Cortex of kidney (tissue), 1 donor: ENCODE measurements at places on chromosomes 3 and 15.

DNA sequence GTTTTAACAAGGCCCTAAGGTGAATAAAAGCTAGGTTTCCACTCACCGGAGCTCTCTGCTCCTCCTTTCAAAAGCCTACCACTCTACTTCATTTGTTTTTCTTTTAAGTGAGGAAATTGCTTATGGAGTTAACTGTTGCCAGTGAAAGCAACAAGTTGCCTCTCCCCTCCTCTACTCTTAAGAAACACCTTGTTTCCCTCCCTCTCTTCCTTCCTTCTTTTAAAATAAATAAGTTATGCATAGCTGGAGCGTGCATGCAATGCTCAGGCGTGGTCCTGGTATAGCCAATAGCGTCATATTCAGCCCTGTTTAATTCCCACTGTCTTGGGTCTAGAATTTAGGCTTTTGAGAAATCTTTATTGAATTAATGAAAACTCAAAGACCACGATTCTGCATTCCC, 101.1 kb upstream of the IGF1R start:
- DNase-seq = no peak

- no peak for DNase-seq
Measured at GRCh38 chr3:58657036-58657520, 9.5 kb downstream of the FAM3D start.

DNA sequence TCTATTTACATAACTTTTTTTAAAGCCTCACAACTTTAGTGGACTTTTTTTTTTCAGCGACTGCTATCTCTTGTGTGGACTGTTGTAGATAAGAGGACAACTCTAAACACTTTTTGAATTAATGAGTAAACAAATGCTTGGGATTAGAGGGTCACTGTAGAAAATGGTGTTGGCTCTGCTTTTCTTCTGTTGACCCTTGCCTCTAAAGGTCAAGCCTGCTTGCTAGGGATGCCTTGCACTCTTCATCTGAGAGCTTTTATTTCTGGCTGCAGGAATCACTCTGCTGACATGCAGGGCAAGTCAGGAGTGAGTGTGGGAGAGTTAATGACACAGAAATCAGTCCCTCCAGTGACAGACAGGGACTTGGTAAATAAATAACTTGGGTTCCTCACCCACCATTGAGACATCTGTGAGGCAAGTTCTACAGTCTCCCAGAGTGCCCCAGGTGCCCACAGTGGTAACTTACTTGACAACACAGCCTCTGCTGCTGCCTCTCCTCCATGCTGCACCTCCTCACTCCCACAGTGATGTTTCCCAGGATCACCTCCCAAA, 390.1 kb downstream of the IL20RB start:
- DNase-seq = no peak

DNA sequence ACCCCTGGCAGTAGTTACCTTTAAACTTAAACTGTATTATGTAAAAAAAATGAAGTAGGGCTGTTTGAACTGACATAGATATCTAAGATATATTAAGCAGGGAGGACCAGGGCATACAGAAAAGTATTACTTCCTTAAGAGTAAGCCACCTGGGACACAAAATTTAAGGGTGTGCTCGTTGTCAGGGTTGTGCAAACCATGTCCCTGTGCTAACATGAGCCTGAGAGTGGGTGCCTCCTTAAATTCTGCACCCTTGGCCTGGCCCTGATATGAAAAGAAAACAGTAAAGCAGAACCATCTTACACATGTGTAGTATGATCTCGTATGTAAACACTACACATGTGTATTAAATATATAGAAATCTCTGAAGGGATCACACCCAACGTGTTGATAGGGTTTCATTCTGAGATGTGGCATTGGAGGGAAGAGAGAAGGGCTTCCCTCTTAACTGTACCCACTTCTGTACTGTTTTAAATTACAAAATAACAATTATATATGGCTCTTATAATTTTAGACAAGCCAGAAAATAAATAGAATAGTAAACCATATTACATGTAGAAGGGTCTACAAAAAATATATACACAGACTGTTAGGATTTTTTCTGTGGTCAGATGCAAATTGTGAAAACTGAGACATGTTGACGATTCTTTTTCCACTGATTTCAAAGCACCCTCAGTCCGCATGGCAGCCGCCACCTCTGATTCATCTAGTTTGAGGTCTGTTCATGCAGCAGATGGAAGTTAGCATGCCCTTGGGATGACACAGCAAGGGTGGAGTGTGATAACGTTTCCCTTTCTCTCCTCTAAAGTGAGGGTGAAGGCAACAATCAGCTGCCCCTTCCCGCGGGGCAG, 400.8 kb upstream of the PROK2 start:
- no peak for DNase-seq

DNA sequence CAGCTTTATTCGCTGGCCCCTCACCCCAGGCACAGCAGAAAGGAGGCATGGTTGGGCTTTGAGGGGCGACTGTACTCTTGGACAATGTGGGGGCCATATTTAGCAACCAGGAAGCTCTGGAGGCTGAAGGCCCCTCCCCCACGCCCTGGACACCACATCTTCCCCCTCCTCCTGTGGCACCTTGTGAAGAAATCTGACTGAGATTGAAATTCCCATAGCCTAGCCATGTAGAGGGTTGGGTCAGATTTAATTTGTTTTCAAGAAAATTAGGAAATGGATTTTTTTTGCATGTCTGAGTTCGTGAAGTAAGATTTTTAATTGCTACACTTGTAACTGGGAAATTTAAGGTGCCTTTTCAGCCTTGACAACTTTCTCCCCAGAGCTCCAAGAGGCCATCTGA, 24.5 kb downstream of the FSD2 start:
- DNase-seq = no peak

- no peak for DNase-seq
Measured at GRCh38 chr3:15728766-15729165, 69.0 kb downstream of the ANKRD28 start.

DNA sequence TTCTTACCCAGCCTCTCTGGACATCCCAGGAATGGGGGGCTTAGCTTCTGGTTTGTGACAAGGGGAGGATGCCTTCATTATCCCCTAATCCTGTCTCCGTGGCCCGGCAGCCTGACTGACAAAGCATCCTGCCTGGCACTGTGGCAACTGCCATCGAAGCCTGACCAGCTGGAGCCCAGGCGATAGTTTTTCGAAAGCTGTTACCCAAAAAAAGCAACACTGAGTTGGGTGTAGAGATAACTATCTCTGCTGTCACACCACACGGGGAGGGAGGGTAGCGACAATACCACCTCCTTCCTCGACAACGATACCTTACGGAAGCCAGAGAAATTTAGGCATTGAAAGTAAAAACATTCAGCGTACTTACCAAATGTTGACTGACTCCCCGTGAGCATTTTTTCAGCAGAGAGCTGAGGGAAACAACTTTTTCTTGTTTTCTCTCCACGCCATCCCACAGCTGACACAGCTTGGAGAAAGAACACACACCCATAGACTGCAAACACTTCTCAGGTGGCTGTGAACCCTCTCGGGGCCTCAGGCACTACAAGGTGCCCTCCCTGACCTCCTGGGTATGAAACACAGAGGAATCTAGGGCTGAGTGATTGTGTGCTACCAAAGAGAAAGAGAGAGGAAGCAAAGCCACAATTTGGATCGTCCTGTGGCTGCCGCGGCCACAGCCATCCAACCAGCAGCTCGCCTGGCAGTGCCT, 361.9 kb upstream of the ICE2 start:
- DNase-seq = no peak

- no peak for DNase-seq
Measured at GRCh38 chr15:58142827-58143461, 4.8 kb downstream of the AQP9 start.

DNA sequence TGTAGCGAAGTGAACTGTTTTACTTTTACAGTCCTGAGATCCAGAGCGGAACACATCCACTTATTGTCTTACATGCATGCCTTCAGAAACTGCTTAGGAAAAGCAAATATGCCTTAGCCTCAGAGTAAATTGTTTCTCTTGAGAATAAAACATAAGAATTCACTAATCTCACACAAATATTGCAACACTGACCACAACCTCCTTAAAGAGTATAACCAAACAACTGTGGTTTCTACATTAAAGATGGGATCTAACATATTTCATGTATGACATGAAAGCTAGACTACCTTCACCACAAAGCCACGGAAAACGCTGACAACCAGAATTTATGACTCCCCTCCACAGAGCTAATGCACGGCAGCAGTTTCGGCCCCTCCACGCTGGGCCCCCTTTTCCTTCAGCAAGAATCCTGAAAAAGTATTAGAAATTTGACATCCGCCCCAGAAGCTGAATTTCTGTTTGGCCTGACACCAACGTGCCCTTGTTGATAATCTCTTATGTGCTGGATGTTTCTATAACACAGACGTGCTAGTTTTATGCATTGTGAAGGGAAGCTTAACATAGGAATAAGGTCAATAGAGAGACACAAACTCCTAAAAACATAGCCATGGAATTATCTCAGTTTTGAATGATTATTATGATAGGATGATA, 84.6 kb downstream of the GREM1 start:
- no peak for DNase-seq

- DNase-seq = no peak
Measured at GRCh38 chr15:64634027-64634426, 141.4 kb downstream of the RBPMS2 start.

DNA sequence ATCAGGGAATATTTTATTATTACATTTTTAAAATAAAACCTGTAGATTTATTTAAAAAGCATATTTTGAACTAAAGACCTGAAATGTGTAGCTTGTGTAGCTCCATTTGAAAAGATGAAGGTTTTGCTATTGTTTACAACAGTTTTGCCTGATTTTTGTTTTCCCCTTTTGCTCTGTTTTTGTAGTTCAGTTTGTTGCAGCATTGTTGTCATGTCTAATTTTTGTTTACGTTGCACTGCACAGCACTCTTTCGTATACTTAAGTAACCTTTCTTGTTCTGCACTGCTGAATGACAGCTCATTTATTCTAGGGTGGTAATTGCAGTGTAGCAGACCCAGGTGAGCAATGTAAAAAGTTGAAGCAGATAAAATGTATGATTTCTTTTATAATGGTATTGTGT, 435.8 kb downstream of the LPP start:
- DNase-seq = no peak

DNA sequence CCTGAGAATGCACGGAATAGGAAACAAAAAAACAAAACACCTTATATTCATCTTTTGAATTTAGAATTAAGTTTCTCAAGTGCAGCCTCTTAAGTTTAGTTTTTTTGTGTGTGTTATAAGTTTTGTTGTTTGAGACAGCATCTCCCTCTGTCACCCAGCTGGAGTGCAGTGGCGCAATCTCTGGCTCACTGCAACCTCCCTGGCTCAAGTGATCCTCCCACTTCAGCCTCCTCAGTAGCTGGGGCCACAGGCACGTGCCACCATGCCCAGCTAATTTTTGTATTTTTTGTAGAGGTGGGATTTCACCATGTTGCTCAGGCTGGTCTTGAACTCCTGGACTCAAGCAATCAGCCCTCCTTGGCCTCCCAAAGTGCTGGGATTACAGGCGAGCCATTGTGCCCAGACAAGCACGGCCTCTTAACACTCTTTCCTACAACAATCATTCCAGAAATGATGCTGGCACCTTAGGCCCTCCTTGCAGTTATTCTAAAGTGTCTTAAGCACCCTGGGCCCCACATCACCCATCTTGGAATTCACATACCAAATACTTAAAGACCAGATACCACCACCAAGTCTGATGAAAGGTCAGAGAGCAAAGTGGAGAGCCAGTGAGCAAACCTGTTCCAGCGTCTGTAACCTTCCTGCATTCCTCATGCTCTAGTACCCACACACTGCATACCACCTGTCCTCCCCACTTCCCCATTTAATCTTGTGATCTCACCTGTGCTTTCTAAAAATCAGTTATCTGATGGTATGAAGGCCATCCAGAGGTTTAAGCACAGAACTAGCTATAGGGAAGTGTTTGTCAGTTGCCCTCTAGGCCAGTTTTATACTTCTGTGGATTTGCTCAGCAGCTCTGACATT, 6.9 kb upstream of the SPG11 start:
- DNase-seq = no peak

GRCh38 chr3:64918989-64919388, 231.2 kb upstream of the ADAMTS9 start:
- no peak for DNase-seq

- DNase-seq = no peak
Measured at GRCh38 chr3:82132210-82133069, 371.0 kb upstream of the GBE1 start.

- DNase-seq = no peak
Measured at GRCh38 chr3:74599564-74599963, 14.9 kb downstream of the CNTN3 start.

GRCh38 chr3:183038221-183038620, 57.9 kb upstream of the DCUN1D1 start:
- DNase-seq = no peak

- no peak for DNase-seq
Measured at GRCh38 chr3:46298871-46299607, 54.9 kb upstream of the CCR2 start.

- DNase-seq = no peak
Measured at GRCh38 chr3:37141676-37142075, 32.7 kb downstream of the LRRFIP2 start.

DNA sequence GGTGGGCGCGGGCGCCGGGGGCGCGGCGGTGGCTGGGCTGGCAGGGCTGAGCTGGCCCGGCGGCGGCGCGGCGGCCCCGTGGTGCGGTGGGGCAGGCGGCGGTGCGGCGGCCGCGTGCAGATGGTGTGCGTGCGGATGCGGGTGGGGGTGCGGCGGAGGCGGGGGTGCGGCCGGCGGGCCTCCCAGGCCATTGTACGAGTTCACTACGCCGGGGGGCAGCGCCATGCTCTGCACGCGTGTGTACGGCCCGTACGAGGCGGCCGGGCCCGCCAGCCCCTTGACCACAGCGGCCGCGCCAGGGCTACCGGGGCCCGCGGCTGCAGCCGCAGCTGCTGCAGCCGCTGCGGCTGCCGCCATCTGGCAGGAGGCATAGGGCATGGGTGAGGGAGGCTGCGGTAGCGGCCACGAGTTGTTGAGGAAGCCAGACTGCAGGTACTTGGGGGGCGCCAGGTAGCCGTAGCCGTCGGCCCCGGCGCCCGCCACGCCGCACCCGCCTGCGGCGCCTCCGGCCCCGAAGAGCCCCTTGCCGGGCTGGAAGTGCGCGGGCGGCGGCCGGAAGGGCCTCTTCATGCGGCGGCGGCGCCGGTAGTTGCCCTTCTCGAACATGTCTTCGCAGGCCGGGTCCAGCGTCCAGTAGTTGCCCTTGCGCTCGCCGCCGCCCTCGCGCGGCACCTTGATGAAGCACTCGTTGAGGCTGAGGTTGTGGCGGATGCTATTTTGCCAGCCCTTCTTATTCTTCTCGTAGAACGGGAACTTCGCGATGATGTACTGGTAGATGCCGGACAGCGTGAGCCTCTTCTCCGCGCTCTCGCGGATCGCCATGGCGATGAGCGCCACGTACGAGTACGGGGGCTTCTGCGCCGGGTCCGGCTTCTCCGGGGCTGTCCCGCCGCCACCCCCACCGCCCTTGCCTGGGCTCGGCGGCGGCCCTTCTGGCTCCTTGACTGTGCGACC, 951 bp downstream of the FOXL2 start:
- no peak for DNase-seq

GRCh38 chr15:42584031-42584765, 8.8 kb downstream of the STARD9 start:
- DNase-seq = no peak

DNA sequence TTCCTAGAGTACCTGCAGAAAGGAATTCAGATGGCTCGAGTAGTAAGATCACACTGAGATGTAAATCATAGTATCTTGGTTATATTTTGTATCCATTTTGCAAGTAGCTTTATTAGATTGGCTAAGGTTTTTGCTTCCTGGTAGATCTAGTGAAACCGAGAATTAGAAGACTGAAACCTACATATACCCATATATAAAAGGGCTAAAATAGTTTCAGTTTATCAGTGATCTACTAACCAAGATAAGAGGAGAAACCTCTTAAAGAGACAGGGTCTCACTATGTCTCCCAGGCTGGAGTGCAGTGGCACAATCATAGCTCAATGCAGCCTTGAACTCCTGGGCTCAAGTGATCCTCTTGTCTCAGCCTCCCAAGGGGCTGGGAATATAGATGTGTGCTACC, 135.3 kb downstream of the PCCB start:
- DNase-seq = no peak

GRCh38 chr15:72372361-72372760, 3.5 kb downstream of the HEXA start:
- DNase-seq = no peak
